ENCODE measurements at places on chromosomes 16 and 17. TPM values are rescaled to one million over a fixed set of nuclear protein-coding genes. Genes with fewer than 3 reads are reported as not detected.
A peak's percentile ranks its signal among the peaks of the same experiment; 100 is the strongest.

DNA sequence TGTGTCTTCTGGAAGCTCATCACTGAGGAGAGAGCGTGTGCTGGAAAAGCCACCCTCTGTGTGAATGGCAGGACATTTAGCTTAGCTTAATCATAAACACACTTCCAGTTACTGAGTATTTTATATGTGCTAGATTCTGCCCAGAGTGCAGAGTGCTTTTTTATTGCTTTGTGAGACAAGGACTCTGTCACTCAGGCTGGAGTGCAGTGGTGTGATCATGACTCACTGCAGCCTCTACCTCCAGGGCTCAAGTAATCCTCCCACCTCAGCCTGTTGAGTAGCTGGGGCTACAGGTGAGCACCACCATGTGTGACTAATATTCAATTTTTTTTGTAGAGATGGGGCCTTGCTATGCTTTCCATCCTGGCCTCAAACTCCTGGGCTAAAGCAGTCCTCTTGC, 61.4 kb upstream of the IRX3 start:
- H3K4me3 ChIP-seq: no peak overlapping the region
- no peak for DNase-seq
- no peaks in the 10 kb centered on the region for H3K36me3 ChIP-seq
- H3K27ac ChIP-seq: no peak overlapping the region
- H3K4me1 ChIP-seq: no peaks in the 10 kb centered on the region

SYT17 gene
- total RNA-seq: not detected

GRCh38 chr17:41264599-41264998, 579 bp upstream of the KRTAP9-6 start:
- no peaks in the 10 kb centered on the region for H3K4me1 ChIP-seq
- DNase-seq: no peak
- H3K36me3 ChIP-seq: no peaks in the 10 kb centered on the region

GRCh38 chr17:30117675-30118081, 1.1 kb downstream of the NSRP1 start:
- no peaks in the 10 kb centered on the region for H3K27me3 ChIP-seq
- no peak for DNase-seq
- H3K4me3 ChIP-seq: peak overlapping the region; percentile 93
- peaks cover 15% of the 10 kb centered on the region for H3K36me3 ChIP-seq

DNA sequence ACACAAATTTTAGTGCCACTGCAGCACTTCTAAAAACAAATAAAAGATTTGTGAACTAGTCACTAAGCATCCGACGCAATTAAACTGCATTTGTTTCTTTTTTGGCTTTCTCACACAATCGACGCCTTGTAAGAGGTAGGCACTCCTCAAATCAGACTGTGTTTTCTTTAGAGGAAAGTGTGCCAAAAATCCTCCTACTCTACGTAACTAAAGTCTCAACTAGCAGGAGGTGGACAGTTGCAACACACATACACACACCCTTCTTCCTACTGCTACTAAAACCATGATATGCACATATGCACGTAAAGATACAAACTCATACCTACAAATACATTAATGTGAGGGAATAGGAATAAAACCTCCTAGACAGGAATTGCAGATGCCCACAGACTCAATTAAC, 844.7 kb upstream of the SOX9 start:
- no peak overlapping the region for H3K4me3 ChIP-seq
- no peaks in the 10 kb centered on the region for H3K4me1 ChIP-seq
- peaks cover 8% of the 10 kb centered on the region for H3K27me3 ChIP-seq
- H3K27ac ChIP-seq: no peak overlapping the region
